ENCODE measurements at places on chromosomes 12 and 14. TPM values are rescaled to one million over a fixed set of nuclear protein-coding genes. Genes with fewer than 3 reads are reported as not detected.

KRT71 gene
- not detected for total RNA-seq

STXBP6 gene
- total RNA-seq: 9.3 TPM

DIO2 gene
- total RNA-seq: 0.52 TPM

PTPRQ gene
- total RNA-seq: 0.05 TPM

C12orf50 gene
- not detected for total RNA-seq

MYO1H gene
- 0.34 TPM for total RNA-seq

ANO2 gene
- total RNA-seq: 6.0 TPM

IFI27L1 gene
- total RNA-seq: 31.8 TPM

DNA sequence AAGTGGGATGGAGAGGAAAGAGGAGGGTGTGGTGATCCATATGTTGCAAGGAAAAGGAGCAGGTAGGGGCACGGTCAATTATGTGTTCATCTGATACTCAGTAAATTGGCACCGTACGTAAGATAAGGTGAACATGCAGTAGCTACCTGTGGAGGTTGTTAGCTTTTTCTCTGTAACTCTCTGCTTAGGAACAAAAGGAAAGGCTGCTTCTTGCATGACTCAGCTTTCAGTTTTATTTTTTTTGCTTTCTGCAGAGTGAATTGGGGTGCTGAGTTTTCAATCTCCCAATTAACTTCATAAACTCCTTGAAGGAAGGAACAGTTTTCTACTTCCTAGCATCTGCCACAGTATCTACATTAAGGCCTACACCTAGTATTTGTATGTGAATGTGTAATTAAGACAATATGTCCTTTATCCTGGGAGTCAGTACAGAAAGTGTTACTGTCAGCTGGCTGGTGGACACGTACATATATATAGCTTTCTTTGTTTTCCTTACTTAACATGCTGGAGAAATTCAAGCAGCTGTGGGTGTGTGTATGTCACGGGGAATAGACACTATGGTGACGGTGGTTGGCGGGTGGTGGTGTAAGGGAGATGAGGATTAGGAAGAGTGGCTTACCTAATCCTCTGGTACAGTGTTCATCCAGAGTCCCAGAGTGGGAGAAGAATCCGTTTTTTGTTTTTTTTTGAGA lies 40.1 kb upstream of the WNK1 start:
- DNase-seq: no peak

GRCh38 chr12:44286336-44286735 lies 450.5 kb downstream of the TMEM117 start:
- DNase-seq: no peak

DNA sequence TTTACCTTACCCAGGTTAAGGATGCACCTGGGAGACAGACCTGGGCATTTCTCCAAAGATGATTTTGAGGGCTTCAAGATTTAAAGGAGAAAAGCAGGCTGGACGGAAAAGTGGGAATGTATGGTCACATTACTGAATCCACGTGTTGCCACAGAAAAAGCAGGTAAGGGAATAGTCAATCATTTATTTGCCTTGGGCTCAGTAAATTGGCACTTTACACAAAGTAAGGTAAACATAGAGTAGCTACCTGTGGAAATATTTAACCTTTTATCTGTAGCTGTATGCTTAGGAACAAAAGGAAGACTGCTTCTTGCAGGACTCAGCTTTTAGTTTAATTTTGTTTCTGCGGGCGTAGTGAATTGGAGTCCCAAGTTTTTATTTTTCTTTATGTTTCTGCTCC lies 153.3 kb downstream of the SLCO1B3 start:
- no peak for DNase-seq

DNA sequence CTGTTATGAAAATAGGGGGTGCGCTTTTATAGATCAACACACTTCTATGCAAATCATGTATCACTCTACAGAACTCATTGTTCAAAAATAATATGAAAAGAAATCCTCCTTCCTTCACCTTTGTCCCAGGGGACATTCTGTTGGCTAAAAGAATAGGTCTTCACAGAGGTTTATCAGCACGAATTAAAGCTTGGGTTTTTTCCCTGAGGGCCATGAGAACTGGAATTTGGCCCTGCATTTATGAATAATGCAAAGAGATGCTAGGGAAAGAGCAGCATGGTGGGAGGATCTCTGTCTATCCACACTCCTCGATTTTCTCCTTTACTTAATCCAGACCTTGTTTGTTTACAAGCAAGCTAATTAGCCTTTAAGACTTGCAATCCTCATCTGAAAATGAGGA lies 16.2 kb upstream of the CRADD start:
- DNase-seq: no peak

DNA sequence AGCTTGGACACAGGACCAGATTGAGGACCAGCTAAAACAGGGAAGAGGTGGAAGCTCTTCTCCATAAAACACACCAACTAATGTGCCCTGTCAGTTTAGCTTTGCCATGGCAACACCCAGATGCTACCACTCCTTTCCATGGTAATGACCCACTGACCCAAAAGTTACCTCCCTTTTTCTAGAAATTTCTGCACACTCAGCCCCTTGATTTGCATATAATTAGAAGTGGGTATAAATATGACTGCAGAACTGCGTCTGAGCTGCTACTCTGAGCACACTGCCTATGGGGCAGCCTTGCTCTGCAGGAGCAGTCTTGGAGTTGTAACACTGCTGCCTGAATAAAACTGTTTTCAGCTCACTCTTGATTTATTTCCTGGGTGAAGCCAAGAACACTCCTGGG lies 3.2 kb upstream of the TDG start:
- DNase-seq: no peak

- DNase-seq: no peak
These were observed 9.3 kb upstream of the USP15 start for GRCh38 chr12:62250671-62251608.

- DNase-seq: no peak
These were observed 73.5 kb downstream of the RIN3 start for GRCh38 chr14:92586963-92587699.

DNA sequence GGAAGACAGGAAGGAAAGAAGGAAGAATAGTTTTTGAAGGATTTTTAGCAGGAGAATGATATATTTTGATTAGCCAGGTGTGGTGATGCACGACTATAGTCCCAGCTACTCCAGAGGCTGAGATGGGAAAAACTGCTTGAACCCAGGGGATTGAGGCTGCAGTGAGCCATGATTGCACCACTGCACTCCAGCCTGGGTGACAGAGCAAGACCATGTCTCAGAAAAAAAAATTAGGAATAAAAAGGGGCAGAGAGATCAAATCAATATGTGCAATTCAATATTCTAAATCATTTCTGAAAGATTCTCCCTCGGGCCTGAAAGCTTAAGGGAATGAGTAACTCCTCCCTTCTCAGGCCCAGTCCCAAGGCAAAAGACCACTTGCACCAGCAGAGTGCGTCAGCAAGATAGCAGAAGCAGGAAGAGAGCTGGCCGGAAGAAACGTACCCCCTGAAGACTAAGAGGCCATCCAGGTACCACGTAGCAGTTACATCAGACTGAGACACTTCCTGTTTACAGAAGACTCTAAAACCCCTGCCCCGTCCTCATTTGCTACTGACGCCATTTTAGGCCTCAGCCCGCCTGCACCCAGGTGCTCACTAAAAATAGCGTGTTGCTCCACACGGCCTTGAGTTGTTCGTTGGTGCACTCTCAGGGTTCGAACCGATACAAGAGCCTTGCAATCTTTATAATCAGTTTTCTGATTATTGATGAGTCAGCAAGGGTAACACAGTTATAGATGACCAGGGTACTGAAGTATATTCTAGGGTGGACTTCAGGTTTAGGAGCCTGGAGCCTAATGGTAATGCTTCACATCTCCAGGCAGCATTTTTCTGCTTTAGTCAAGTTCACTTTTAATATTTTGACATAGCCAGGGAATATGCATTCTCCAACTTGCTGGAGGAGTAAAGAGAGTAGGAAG lies 57.7 kb upstream of the CSRP2 start:
- DNase-seq: no peak

DNA sequence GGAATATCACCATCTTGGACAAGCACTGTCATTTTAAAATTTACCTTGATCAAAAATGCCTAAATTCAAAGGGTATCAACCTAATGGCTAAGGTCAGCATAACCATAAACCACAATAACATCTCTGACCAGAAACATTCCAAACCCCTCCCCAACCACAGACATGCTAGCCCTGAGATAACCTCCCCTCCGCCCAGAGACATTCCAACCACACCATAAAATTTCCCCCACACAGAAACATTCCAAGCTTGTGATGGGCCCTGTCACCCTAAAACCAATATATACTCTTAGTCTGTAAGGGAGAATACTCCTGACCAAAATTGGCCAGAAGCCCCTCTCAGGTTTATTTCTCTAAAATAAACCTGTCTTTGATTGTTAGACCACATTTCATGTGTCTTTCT lies 17.7 kb downstream of the EPYC start:
- no peak for DNase-seq

- no peak for DNase-seq
These were observed 181.8 kb downstream of the PRKD1 start for GRCh38 chr14:29745863-29746262.

DNA sequence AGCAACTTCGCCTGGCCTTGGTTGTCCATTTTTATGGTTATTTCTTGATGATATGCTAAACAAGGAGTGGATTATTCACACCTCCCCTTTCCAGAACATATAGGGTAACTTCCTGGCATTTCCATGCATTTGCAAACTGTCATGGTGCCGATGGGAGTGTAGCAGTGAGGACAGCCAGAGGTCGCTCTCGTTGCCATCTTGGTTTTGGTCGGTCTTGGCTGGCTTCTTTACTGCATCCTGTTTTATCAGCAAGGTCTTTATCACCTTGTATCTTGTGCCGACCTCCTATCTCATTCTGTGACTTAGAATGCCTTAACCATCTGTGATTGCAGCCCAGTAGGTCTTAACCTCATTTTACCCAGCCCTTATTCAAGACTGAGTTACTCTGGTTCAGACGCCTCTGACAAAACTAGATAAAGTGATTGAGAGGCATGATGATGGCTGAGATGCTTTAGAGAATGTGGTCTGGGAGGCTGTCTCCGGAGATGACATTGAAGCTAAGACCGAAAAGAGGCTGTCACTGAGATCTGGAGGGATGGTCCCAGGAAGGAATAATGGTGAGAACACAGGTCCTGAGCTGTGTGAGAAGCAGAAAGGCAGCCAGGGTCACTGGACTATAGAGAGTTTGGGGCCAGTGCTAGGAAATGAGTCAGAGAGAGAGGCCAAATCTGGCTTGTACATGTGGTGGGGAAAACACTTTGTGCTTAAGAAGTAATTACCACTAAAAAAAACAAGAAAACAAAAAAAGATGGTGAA lies 2.9 kb downstream of the GLT1D1 start:
- DNase-seq: no peak

GRCh38 chr14:50156111-50156510 lies 39.7 kb upstream of the VCPKMT start:
- DNase-seq: no peak

DNA sequence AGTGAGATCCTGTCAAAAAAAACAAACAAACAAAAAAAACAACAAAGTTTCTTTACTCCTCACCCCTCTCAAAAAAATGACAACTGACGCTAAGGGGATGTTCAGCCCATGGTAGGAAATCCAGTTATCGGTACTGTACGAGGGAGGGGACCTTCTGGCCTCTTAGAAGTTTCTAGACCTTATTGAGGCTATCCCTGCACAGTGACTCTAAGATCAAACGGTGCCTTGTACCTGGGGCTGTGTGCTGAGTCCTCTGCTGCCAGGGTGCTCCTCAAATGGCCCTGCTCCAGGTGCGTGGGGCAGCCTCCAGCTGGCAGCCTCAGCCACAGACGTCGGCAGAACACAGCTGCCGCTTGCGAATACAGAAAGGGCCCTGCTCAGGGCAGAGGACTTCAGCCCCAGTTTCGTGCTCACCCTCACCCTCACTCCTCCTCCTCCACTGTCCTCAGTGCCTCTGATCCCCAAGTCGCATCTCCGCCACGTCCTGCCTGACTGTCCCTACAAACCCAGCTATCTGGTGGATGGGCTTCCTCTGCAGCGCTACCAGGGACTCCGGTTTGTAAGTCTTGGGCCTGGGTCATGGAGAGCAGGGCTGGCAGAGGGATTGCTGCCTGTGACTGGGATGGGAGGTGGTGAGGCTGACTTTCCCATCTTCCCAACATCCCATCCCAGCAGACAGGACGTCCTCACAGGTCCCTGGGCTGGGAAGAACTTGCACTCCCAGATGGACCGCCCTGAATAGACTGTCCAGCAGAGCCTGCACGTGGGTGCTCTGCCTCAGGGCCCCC lies 90.9 kb downstream of the B4GALNT3 start:
- DNase-seq: no peak

All from ovary (tissue), 10 donors.